ENCODE measurements at places on chromosomes 2 and 18.

- DNase-seq = no peak
These were observed 58.2 kb downstream of the PPP1R1C start for GRCh38 chr2:182043861-182044260.

DNA sequence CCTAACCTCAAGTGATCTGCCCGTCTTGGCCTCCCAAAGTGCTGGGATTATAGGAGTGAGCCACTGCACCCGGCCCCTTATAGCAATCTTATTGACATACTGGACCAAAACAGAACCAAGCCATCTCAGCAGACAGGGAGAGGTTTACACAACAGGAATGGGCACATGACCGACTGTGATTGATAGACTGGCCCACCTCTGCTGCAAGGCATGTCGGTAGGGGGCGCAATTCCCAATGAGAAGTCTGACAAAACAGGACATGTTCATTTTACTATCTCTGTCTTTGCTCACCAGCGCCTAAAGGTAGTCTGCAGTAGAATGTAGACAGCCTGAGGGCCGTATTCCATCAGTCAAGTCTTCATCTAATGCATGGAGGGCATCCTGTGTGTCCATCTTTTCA lies 2.0 kb downstream of the LYPD6B start:
- DNase-seq = peak; percentile 39

DNA sequence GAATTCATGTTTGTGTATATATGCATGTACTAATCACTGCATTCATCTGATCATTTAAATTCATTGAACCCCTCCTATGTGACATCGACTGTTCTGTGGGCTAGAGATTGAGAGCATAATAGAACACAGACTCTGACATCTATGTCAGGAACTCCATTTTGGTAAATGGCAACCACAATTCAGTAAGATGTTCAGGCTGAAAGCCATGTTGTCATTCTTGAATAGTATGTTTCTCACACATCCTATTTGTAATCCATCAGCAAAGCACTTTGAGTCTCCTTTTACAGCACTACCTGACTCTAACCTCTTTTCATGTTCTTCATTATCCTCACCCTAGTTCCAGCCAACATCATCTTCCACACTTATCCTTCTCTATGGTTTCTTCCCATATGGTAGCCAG lies 413.8 kb upstream of the MEX3C start:
- no peak for DNase-seq

DNA sequence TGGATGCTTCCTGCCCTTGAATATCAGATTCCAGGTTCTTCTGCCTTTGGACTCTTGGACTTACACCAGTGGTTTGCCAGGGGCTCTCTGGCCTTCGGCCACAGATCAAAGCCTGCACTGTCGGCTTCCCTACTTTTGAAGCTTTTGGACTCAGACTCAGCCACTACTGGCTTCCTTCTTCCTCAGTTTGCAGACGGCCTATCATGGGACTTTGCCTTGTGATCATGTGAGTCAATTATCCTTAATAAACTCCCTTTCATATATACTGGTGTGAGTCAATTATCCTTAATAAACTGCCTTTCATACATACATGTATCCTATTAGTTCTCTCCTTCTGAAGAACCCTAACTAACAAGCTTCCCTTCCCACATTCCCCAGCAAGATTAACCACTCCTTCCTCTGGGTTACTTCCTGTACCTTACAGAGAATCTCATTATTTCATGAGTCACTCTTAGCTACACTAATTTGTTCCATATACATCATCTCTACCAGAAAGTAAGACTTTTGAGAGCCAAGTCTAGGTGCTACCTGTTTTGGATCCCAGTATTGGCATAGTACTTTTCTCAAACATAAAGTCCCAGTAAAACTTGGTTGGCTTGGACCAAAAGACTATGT lies 31.3 kb upstream of the LRATD1 start:
- no peak for DNase-seq
